Urothelium cell line (cell line): ENCODE measurements at places on chromosomes 6 and 20.

DNA sequence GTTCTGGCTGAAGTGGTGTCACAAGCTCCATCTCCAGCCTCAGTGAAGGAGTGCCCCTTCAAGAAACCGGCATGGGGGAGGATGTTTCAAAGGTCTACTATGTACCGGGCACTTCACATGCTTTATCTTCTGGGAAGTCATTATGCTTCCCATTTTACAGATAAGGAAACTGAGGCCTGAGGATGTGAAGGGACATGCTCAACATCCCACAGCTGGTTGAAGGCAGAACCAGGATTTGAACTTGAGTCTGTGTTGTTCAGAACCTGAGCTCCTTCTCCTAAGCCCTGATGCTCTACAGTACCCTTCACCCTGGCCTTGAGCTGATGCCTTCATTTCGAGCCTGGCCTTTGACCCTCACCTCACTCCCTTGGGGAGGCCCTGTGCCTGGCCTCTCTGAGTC, 13.0 kb downstream of the GLP1R start:
- no peak for DNase-seq

- peak; percentile 96 for DNase-seq
Observed at GRCh38 chr20:50588034-50588736, 78.0 kb downstream of the PTPN1 start.

DNA sequence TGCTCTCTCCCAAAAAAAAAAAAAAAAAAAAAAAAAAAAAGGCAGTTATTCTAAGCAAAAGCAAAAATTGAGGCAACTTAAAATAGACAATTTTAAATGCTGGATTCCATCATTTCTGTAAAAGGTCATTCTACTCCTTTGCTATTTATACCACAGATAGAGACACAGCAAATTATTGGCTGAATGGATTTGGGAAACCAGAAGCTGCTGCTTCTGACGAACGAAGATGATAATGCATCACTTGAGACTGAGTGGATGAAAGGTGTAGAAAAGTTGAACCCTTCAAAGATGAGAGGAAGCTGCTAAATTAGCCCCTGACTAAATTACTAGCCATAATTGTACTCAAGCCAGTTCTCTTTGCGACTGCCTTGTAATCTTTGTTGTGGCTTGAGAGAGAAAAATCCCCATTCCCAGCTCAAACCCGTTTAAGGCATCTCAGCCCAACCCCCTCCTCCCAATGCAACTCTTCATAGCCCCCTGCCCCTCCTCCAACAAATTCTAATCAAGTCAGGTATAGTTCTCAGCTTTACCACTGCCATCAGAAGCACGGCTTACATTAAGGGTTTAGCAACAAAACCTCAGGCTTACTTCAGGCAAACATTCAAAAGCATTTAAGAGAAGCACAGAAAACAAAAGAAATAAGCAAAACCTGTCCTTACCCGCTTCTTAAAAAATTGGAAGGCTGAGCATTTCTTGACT, 1.0 kb downstream of the SGK1 start:
- DNase-seq, result no peak

DNA sequence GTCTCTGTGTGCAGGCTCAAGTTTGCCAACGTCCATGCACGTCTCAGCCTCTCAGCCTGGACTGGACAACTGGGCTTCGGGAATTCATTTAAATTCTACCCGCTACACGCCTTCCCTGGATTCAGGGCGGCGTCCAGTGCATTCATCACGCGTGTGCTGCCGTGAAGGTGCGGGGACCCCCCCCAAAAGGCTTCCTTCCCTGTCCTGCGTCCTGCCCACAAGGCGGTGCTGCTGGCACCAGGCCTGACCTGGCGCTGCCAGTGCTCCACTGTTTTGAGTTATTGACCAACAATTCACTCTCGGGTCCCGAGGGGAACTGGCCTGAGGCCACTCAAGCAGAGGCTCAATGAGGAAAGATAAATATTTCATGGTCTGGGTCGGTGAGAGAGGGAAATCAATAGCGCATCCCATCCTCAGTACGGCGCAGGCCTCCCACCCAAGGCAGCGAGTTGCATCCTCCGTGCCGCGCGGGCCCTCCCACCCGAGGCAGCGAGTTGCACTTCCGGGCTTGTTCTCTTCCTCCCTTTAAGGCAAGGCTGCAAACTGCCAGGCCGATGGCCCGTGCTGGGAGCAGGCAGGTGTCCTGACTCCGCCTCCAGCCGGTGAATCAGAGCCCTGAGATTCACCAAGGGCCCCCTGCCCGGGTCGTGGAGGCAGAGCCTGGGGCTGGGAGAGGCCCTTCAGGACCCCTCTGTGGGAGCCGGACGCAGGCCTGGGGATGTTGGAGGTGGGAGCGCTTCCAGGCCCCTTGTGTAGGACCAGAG, 22.8 kb upstream of the BHLHE23 start:
- peak; percentile 70 for DNase-seq

DNA sequence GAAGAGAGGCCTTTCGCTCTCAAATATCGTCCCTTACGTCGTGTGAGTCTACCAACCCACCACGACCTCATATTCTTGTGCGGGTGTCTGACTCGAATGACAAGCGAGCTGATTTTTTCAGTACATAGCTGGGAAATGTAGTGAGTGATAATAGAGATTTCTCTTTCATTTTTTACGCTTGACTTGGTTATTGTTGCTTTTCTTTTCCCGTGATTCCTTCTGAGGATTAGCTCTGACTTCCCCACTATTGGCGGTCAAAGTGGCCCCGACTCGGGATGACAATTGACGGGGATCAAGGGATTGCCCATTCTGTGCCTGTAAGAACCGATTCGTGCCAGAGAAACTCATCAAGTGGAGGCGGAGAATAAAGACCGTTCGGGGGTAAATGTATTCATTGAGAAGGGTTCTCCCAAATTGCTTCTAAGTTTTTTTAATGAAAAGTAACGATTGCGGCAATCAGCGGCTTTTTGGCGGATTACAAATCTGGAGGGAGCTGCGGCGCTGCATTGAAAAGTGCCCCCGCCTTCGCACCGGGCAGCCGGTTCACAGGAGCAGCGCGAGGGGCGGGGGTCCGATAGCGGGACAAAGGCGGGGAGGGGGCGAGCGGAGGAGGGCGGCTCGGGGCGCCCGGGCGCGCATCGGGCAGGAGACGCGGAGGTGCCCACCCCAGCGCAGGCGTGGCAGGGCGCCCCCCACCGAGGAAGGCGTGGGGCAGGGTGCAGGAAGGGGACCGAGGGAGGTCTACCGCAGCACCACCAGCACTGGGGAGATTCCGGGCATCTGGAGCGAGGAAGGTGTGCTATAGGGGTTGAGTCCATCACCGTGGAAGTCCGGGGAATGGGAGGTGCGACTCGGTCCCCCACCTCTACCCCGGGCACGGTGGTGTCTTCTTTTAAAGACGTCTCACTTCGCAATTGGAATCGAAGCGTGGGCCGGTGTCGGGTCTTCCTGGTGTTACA, 44.5 kb upstream of the OSTM1 start:
- DNase-seq, result no peak

- DNase-seq, result no peak
Observed at GRCh38 chr6:35478259-35478658, 10.1 kb downstream of the RPL10A start.

- no peak for DNase-seq
Observed at GRCh38 chr20:12911372-12911771, 97.4 kb upstream of the SPTLC3 start.

GRCh38 chr6:126546541-126547120, 206.7 kb downstream of the CENPW start:
- DNase-seq, result no peak

- no peak for DNase-seq
Observed at GRCh38 chr6:51203504-51203903, 384.8 kb downstream of the TFAP2B start.

GRCh38 chr6:18496462-18496861, 109.3 kb downstream of the RNF144B start:
- no peak for DNase-seq
